ENCODE measurements at places on chromosomes 2 and 18.

- DNase-seq = no peak
These were observed 54.6 kb upstream of the TWIST2 start for GRCh38 chr2:238793306-238793705.

- no peak for DNase-seq
These were observed 107.5 kb upstream of the FSHR start for GRCh38 chr2:49261781-49262180.

DNA sequence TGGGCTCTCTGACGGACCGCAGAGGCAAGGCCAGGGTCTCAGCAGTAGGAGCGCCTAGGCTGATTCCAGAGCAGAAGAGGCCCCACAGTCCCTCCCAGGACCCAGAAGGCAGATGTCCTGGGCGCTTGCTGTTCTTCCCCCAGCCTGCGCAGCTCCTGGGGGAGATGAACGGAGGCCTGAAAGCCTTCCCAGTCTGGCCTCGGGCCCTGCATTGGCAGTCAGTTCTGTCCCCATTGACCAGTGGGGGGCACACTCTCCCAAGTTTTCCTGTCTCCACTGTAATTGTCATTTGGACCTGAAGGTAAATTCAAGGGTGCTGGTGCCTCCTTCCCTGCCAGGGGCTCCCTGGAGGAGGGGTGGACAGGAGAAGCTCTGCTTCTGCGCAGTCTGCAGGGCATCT is 345.7 kb downstream of the CYP26B1 start:
- DNase-seq = peak; percentile 70

DNA sequence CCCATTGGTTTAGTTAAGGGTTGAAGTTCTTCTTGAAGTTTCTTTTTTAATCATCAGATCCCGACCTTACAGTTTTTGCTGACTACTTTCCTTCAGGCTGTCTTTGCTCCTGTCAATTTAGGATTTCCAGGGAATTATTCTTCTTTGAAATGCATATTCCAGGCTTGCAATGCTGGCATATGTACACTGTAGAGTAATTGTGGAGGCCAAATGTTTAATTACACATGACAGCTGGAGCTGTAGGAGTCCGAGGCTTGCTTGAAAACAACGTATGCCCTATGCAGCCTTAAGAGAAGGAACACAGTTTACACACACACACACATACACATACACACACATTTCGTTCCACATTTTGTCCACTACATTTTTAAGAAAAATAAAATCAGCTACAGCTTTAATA is 602.3 kb downstream of the TMEM182 start:
- DNase-seq = no peak

- DNase-seq = no peak
These were observed 169.7 kb upstream of the NOSTRIN start for GRCh38 chr2:168632709-168633121.

DNA sequence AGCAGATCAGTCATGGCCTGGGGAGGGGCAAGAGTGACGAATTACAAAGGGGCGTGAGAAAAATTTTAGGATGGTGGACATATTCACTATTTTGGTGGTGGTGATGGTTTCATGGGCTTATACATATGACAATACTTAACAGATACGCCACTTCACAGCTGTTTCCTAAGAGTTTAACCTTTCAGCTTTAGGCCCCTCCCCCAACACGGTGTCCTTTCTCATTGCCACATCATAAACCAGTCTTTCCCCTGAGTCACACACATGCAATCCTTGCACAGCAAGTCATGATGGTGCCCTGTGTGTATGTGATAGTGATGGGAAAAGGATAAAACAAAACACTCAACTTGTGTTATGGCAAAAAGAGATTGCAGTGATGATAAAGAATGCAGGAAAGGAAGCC is 47.6 kb upstream of the IL1R1 start:
- DNase-seq = peak; percentile 87

GRCh38 chr2:190554357-190555006 is 20.0 kb upstream of the NEMP2 start:
- no peak for DNase-seq

GRCh38 chr2:9378433-9379390 is 44.6 kb downstream of the ITGB1BP1 start:
- peak; percentile 72 for DNase-seq

- DNase-seq = peak; percentile 29
These were observed 44.3 kb downstream of the ZNF516 start for GRCh38 chr18:76450452-76451395.

DNA sequence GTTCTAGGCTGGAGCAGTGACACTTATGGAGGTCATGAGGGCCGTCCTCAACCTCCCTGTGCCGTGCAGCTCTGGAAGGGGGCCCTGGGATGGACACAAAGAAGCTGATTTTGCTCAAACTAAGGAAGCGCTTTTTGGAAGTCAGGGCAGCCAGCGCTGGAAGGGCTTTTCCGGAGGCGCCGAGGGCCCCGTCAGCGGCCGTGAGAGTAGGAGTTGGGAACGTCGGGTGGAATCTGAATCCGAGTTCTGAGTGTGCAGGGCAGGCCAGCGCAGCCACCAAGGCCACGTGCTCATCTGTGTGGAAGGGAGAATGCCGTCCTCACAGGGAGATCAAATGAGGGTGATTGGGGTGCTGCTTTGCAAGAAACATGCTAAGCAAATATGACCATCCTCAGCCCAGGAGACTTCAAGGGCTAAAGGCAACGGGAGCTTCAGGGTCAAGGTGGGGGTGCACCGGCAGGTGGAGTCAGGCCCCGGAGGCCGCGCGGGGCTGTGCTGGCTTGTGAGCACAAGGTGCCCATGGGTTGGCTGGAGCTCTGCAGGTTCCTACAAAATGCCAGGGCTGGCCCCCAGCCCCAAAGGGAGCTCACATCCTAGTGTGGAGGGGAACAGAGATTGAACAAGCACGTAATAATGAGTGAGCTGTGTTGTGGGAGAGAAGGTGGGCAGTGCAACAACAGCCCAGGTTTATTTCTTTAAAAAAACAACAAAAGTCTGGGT is 70.4 kb upstream of the HPCAL1 start:
- DNase-seq = no peak

DNA sequence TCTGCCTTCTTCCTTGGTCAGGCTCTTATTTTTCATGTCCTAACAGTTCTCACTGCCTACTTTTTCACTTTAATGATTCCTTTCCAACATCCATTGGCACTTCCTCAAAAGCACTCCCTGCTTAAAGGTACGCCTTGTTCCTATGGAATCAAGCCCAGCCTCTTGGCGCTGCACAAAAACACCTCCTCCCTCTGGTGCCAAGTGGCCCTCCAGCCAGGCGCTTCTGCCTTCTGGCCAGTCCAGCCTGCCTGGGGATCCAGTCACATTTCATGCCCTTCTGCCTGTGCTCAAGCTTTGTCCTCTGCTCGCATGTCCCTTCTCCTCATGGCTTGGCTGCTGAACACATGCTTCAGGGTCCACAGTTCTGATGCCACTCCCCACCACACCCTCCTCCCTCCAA is 6.3 kb downstream of the TPRKB start:
- DNase-seq = no peak

DNA sequence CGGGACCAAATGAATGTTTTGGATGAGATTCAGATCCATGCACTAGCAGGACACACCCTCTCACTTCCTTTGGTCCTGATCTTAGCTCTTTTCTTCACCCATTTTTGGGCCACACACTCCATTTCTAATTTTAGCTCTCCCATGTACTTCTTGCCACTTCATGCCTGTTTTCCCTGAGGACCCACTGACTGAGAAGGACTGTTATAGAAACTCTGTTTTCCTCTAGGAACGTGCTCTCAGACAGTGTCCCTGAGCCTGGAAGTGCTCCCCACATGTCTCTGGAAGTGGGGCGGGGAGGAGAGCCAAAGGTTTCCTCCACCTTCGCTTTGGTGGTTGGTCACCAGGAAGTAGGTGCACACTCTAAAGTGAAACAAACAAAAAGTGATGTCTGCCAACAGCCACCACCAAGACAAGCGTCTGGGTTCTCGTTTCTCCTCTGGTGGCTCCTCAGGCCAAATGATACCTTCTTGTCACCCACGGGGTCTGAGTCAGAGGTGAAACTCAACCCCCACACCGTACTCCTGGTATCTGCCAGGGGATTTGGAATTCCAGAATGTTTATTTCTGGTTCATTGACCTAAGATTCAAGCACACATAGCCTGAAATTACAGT is 74.7 kb downstream of the MERTK start:
- DNase-seq = peak; percentile 62

DNA sequence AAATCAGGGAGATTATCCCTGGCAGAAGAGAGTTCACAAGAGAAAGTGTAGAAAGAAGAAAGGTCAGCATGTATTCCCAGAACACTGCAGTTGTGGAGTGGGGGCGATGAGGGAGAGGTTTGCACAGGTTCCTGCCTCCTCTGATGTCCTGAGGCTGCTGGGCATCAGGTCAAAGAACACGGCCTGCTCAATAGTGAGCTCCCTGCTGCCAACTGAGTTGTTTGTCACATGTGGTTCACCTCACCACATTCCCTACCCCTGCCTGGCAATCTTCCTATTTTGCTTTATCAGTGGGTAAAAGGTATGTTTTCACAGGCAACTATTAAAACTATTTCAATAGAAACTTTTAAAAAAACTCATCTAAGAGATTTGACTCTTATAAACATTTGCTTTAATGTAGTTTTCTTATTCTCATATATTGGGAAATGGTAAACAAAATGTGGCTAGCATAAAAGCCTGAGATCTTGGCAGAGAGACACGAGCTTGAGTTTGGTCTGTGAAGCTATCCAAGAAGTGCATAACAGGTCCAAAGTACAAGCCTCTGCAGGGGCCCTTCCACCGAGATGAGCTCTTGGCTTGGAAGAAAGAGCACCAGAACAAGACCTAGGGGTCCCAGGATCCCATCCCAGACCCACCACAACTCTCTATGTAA is 123.9 kb upstream of the SRD5A2 start:
- peak; percentile 44 for DNase-seq

GRCh38 chr2:196331143-196331542 is 159.8 kb upstream of the STK17B start:
- DNase-seq = peak; percentile 95

DNA sequence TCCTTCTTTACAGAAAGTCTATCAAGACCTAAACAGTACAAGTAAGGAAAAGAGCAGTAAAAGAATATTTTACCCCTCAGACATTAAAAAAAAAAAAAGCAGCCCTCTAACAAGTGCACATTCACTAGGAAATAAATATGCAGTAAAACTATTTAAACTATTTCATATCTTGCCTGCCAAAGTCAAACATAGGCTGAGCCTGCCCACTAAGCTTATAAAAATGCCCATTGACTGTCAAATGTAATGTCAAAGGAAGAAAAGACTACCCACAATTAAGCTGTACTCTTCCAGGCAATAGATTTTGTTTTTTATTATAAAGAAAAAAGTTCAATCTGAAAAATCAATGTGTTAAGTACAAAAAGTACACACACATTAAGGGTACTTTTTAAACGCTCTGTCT is 11.8 kb downstream of the ALS2 start:
- DNase-seq = peak; percentile 36

GRCh38 chr2:61536180-61536571 is 2.0 kb downstream of the XPO1 start:
- peak; percentile 5 for DNase-seq

GRCh38 chr2:191358325-191359025 is 113.3 kb downstream of the MYO1B start:
- DNase-seq = peak; percentile 42

- DNase-seq = peak; percentile 90
These were observed 98.7 kb downstream of the COPS8 start for GRCh38 chr2:237184192-237184918.

DNA sequence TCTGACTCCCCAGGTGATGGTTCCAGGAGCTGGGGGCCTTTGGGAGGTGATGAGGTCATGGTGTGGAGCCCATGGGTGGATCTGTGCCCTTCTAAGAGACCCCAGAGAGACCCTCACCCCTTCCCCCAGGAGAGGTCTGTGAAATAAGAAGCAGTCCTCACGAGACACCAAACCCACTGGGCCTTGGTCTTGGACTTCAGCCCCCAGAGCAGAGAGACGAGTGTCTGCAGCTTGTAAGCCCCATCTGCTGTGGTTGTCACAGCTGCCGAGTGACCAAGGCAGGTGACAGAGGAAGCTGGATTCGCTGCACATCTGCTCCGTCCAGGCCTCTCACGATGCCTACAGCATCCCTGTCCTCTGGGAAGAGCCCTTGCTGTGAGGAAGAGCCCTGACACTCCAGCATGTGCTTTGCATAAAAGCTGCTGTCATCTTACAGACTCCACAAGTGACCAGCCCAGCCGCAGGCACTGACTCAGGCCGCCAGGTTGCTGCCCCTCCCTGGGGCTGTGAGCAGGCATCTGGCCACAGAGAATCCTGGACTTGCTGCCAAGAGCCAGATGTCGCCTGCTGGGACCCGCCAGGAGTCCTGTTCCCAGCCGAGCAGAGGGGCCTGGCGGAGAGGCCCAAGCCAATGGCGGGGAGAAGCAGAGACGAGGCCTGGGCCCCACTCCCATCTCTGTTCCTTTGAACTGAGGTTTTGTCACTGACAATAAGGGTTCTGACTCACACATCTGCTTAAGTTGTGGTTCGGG is 150.8 kb downstream of the PXDN start:
- DNase-seq = peak; percentile 92

DNA sequence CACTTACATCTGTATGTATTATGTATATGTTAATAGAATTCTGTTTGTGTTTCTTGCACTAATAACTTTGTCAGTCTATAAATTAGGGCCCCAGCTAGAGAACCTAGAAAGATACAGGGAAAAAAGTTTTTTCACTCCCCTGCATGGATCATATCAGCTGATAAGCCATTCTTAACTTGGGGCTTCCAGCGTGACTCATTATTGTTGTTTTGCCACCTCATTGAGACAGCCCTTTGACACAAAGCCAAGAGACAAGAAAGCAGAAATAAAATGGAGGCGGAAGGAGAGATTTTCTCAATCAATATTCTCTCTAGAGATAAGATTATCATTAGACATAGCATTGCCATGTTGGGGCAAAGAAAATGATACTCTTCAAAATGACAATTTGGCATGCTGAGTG is 93.4 kb downstream of the AKAIN1 start:
- no peak for DNase-seq

DNA sequence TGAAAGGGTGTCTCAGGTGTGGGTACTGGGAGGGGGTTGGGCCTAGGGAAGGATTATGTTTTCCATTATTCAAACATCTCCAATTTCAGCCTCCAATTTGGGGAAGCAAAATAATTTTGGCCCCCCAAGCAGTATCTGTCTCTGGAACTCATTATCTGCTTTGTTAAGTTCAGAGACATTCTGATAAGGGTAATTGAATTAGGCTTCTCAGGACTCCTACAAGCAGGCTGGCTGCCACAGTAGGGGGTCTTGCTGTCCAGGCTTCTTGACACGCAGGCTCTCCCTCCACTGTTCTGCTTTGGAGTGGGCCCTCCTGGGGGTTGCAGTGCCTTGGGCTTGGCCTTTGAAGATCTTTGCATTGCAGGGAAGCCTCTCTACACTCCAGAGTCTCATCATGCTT is 108.1 kb upstream of the SIX2 start:
- DNase-seq = no peak

- DNase-seq = no peak
These were observed 7.6 kb downstream of the PIGN start for GRCh38 chr18:62179213-62179612.

GRCh38 chr2:121530212-121530705 is 421 bp upstream of the RNU4ATAC start:
- DNase-seq = peak; percentile 71

GRCh38 chr2:56522605-56523089 is 338.9 kb downstream of the CCDC85A start:
- DNase-seq = peak; percentile 88

Data from PC-3 (cell line).